ENCODE measurements at places on chromosomes 6 and 20.

DNA sequence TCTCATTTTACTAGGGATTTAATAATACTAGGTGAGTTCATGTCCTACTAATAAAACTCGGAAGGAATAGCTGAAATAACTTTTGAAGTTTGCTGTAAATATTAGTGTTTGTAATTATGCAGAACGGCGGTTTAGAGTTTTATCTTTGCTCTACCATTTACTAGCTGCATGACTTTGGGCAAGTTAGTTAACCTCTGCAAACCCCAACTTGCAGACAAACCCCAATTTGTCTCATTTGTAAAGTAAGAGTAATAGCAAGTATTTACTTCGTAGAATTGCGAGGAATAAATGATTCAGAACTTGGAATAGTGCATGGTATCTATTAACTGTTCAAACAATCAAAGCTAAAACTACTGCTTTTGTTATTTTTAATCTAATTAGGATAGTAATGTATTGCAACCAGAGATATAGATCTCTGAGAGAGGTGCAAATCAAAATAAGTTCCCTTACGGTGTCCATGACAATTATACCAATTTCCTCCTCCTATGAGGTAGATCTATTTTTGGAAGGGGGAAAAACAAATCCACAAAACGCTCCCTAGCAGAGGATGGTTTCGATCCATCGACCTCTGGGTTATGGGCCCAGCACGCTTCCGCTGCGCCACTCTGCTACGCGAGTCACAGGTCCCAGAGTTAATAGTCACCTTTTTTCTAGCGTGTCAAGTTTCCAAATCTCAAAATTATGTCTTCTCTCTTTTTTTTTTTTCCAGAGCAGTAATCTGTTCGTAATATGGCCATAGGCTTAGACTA, 35.1 kb upstream of the BTN3A2 start:
- no peak for DNase-seq

GRCh38 chr20:2865630-2866029, 7.7 kb upstream of the PTPRA start:
- DNase-seq = no peak

- no peak for DNase-seq
Observed at GRCh38 chr6:11054722-11055121, 10.6 kb upstream of the ELOVL2 start.

DNA sequence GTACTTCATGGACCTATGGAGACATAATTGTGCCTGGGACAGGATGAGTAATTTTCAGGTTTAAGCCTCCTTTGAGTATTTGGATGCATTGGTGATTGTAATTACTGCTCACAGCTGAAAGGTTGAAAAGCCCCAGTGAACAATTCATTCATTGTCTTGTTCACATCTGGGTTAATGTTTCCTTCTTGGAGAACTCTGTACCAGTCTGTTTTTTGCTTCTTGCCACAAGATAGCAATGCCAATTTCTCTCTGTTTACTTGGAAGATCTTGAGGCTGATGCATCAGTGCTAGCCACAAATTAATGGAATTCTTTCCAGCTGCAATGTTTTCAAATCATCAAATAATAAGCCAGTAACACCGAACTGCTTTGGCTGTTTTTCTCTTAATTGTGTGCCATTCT, 207.8 kb downstream of the BMP2 start:
- DNase-seq = no peak

DNA sequence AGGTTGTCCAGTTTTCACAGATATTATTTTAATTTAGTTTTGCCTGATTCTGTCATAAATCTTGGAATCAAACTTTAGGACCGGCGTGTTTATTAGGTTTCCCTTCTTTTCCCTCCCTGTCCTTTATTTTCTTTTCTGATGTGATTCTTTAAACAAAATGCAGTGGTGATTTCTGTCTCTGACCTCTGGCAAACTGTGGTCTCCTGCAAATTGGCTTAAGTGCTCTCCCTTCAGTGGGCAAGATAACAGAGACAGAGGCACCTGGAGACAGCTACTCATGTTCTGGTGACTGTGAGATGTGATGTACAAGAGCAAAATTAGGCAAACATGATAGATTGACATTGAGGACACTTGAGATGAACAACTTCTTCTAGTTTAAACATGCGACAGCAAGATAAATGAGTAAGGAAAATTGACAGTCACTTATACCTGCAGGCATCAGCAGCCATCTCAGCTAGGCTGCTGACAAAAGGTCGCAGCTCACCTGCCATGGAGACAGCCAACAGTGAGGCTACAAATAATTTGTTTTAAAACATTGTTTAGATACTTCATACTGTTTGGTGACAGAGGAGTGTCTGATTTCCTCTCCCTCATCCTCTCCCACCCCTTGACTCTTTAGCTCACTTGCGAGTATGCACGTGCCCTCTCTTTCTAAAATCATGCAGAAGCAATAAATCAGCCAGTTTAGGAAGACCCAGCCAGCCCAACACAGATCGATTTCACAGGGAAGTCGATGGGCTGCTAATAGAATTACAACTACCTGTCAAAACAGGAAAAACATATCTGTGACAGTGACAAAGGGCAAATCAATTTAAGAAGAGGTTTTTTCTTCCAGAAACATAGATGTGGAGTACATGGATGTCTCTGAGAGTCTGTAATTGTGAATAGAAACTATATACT, 63.4 kb upstream of the MAP3K7 start:
- no peak for DNase-seq

- DNase-seq = peak; percentile 42
Observed at GRCh38 chr6:6885521-6886170, 222.1 kb upstream of the RREB1 start.

DNA sequence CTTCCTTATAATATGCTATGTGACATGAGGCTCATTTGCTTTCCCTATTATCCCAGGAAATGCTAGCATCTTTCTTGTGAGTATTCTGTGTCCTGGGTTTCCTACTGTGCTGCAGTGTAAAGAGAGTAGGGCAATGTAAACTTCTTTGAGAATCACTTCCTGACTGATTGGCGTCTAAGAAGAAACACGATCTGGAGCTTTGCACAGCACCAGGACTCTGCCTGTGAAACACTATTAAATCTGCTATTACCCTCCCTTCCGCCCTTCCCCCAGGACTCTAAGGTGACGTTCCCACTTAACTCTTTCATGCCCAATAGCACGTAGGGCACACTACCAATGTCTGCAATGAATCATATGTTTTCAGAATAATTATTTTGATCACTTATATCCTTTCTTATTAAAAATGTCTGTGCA, 607.3 kb upstream of the CITED2 start:
- no peak for DNase-seq

DNA sequence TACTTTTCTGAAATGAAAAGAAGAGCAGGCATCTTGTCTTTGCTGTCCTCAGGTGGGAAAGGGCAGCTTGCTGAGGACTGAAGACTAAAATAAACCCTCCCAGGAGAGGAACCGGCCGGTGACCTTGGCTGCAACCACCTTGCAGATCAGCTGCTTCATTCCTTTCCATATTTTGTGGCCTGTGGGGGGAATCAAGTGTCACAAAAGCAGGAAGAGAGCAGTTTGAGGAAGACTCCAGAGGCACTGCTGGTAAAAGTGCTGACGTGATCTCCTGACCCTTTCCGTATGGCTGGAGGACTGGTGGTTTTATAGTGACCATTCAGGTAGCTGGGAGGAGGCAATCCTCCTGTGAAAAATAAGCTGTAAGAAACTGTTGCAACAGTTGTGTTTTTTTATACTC, 157.0 kb downstream of the PLCB4 start:
- no peak for DNase-seq

- no peak for DNase-seq
Observed at GRCh38 chr6:160505970-160506369, 157.8 kb downstream of the SLC22A3 start.

- no peak for DNase-seq
Observed at GRCh38 chr6:30570740-30571074, 535 bp upstream of the ABCF1 start.

DNA sequence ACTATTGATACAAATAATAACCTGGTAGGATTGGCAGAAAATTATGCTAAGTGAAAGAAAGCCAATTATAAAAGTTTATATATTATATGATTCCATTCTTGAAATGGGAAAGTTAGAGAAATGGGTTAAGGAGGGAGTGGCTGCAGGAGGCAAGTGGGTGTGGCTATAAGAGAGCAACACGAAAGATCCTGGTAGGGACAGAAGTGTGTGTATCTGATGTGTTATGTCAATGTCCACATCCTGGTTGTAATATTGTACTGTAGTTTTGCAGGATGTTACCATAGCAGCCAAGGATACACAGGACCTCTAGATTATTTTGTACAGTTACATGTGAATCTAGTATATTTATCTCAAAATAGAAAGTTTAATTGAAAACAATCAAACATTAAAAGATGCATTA, 46.8 kb downstream of the SNX5 start:
- no peak for DNase-seq

- DNase-seq = no peak
Observed at GRCh38 chr20:16197696-16198095, 375.6 kb downstream of the KIF16B start.

DNA sequence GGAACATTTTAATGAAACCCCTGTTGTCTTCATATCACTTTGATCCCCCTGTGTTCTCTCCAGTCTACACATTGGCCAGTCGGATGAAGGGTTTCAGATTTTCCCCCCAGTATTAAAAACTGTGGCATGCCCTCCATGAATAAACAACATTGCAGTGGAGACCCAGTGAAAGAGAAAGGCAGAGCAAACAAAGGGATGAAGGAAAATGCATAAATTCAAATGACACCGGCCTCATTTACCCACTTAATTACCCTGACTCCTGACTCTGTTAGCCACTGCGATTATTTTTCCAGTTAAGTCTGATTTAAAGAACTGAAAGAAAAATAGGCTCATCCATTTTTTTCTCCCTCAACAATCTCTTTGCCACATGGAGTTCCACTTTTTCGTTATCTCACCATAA, 569.2 kb downstream of the TFAP2B start:
- DNase-seq = no peak

- DNase-seq = no peak
Observed at GRCh38 chr6:123215211-123215610, 219.2 kb downstream of the CLVS2 start.

GRCh38 chr6:138645976-138646640, 127.5 kb upstream of the CCDC28A start:
- no peak for DNase-seq

DNA sequence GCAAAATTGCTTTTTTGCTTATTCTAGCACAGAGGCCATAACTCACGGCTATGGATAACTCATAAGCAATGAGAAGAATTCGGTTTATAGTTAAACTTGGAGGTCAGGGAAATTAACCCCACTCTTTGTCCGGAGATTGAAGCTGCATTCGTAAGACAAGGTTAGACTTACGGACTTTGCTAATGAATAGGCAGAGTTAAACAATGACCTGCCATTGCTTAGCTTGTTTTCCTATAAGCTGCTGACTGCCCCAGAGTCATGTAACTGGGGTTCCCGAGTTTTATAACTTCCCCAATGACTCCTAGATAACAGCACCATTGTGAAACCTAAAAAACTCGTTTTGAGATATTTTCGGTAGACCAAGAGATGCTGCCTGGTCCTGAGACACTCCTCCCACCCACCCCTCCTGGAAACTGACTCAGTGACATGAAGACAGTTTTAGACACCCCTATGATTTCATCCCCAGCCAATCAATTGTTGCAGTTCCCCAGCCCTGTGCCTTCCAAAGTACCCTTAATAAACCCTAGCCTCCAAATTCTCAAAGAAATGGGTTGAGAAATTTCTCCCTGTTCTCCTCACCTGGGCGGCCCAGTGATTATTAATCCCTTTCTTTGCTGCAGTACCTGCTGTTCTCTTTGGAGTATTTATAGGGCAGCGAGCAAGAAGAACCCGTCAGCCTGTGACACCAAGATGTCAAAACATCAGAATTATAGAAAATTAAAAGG, 33.1 kb upstream of the MCUR1 start:
- DNase-seq = no peak

- no peak for DNase-seq
Observed at GRCh38 chr6:15220062-15220461, 25.8 kb upstream of the JARID2 start.

- no peak for DNase-seq
Observed at GRCh38 chr6:26365633-26365995, 616 bp downstream of the BTN3A2 start.

GRCh38 chr6:106658469-106658868, 29.1 kb downstream of the QRSL1 start:
- no peak for DNase-seq

DNA sequence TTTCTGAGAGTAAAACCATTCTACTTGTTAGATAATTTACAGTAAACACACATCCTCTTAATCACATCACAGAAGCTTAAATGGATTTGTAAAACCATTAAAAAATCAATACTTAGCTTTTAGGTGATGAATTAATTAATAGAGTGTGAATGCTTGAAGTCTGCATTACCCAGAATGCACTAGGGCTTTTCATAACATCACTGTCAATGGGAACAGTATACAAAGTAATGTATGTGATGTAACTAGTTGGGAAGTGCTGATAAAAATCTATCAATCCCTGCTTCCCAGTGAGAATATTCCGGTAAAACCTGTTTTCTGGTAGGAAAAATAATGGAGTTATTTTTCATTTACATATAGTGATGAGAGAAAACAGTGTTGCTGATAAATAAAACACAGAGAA, 23.1 kb upstream of the HDGFL1 start:
- DNase-seq = no peak

- no peak for DNase-seq
Observed at GRCh38 chr20:12875510-12875909, 133.3 kb upstream of the SPTLC3 start.

GRCh38 chr6:50270415-50270814, 220.7 kb upstream of the DEFB112 start:
- no peak for DNase-seq

- no peak for DNase-seq
Observed at GRCh38 chr6:28165563-28165962, 23.9 kb downstream of the ZKSCAN8 start.

DNA sequence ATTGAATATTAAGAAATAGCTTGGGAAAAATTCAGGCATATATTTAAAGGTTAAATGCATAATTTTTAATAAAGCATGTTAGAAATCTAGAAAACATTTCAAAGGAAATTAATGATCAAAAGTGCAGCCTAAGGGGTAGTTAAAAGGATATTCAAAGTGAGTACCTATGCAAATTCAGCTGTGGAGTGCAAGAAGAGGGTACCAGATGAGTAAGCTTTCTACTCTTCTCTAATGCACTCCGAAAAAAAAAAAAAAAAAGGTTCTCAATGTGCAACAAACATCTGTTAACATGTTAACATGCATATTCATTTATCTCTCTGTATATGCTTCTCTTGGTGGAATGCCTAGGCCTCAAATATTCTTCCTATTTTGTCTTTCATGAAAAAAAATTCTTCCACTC, 32.0 kb upstream of the KATNA1 start:
- DNase-seq = no peak

DNA sequence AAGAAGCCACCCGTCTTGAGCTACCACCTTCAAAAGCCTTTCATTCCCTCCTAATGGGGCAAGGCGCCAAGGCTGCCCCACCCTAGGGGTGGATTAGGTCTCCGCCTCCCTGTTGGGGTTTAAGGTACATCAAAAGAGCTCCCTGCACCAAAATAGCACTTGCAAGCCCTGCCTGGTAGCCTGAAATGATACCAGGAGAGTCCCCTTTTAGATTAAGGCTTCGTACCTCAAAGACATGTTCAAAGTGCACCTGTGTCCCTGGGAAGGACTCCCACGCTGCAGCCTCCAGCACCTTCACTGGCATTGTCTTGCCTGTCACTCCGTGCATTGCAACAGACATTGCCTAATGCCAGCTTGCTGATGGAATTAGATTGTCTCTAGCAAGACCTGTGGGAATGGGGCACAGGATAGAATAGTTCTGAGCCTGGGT, 15.7 kb upstream of the CDKN1A start:
- DNase-seq = no peak

Data from SIG-M5 (cell line).